ENCODE measurements at places on chromosomes 7 and 10.
A peak's percentile ranks its signal among the peaks of the same experiment; 100 is the strongest.

- no peak for DNase-seq
Observed at GRCh38 chr7:82221152-82221674, 222.4 kb downstream of the CACNA2D1 start.

- DNase-seq: no peak
Observed at GRCh38 chr7:11776039-11776438, 56.0 kb downstream of the THSD7A start.

GRCh38 chr7:38211486-38211885 is 33.4 kb downstream of the STARD3NL start:
- no peak for DNase-seq

DNA sequence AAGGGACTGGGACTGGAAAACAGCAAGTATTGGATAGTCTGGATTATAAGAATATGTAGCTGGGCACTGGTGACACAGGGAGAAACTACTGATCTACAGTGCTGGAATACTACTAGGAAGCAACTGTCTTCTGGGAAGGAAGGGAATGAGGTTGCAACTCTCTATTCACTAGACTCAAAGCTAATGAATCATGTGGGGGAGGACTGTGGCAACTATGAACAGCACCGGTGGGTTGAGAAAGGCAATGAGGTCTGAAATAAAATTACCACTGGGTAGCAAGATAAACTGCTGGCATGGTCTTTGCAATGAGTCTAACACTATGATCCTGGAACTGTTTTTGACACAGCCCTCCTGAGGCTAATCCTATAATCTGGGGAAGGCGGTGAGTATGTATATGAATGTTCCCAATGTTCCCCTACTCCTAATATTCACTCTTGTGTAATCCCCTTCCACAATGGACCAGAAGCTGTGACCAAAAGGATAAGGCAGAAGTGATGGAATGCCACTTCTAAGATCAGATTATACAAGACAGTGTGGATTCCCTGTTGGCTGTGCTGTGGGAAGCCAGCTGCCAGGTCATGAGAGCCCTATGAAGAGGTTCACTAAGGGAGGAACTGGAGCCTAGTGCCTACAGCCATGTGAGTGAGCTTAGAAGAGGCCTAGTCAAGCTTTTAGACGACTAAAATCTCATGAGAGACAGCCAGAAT is 101.3 kb upstream of the DNAJB12 start:
- no peak for DNase-seq

- DNase-seq: no peak
Observed at GRCh38 chr7:118183428-118183785, 557 bp upstream of the LSM8 start.

DNA sequence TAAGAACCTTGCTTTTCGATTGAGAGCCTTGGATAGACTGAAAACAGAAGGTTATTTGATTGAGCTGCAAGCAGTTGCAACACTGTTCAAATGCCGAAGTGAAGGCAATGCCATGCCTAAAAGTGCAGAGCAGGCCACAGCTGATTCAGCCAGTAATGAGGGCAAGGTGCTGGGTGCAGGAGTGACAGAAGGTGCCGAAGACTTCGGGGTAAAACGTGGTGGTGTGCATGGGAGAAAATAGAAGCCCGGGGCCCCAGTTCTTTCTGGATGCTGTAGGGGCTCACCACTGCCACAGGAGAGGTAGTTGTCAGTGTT is 43.6 kb upstream of the GATAD1 start:
- no peak for DNase-seq

GRCh38 chr10:124705381-124705740 is 38.8 kb downstream of the FAM53B start:
- DNase-seq: no peak

- peak; percentile 3 for DNase-seq
Observed at GRCh38 chr10:121926671-121927317, 1.0 kb downstream of the ATE1 start.
